ENCODE measurements at places on chromosomes 2 and 18.

GRCh38 chr2:70725505-70725904 is 42.5 kb downstream of the ADD2 start:
- no peak for DNase-seq

GRCh38 chr2:23199115-23199918 is 185.7 kb upstream of the KLHL29 start:
- no peak for DNase-seq

GRCh38 chr2:101153077-101153707 is 2.0 kb upstream of the TBC1D8 start:
- DNase-seq = no peak

DNA sequence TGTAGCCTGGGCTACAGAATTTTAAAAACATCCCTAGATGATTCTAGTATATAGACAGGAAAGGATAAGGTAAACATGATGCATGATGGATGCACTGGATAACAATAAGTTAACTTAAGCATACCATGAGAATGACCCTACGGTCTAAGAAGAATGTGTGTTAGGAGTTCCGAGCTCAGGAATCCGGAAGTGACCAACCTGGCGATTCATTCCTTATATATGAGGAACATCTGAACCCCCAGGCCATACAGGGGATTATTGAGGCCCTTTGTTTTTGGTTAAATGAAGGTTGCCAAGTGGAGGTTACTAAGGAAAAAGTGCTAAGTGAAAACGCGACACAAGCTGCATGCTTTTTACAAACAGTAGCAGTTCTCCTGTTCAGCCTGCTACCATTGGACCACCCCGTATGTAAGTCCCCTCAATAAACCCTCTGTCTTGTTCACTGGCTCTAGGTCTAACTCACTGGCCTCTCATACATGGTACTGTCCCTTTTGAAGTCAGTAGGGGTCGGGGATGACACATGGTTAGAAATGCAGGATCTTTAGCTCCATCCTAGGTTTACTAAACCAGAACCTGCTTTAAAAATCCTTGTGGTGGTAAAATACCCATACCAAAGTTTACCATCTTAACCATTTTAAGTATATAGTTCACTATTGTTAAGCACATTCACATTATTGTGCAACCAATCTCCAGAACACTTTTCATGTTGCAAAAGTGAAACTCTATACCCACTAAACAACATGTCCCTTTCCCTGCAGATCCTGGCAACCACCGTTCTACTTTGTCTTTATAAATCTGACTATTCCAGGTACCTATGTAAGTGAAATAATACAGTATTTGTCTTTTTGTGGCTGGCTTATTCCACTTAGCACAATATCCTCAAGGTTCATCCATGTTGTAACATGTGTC is 111.0 kb upstream of the MAP4K3 start:
- no peak for DNase-seq

DNA sequence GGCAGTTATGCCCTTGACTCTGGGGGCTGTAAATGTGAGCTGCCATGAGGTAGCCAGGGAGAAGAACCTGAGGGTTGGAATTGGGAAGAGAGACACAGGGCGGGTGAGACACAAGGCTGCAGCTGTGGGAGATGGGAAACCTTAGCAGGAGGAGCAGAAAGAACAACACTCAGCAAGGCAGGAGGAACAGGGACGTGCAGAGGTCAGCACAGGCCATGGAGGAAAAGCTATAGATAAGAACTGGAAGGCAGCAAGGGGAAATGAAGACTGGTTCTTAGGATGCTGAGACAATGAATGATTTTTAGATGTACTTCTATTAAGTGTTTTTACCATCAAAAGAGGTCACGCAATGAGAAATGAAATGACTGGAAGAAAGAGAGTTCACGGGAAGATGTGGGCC is 80.2 kb downstream of the USP40 start:
- DNase-seq = no peak

GRCh38 chr2:233999182-233999581 is 51.3 kb upstream of the SPP2 start:
- no peak for DNase-seq

Data from activated gamma-delta T cell treated with Interleukin-2 at 50 U/mL for 16 hours (primary cell).